ENCODE measurements at places on chromosomes 1 and 21.

DNA sequence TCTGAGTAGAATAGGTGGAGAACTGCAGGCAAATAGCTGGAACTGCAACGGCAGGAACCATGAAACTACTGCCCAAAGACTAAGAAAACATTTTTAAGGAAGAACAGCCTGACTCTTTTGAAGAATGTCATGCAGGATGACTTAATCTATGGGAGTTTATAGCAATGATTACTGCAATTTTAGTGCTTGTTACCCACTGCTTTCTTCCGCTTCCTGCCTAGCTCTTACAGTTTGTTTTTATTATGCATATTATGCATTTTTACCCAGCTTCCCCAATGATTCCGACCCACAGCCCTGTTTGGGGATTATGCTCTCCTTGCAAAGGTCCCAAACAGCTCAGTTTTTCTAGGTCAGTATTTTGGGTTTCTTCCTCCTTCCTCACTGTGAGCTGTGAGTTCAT lies 71.2 kb downstream of the PCNX2 start:
- DNase-seq: no peak

GRCh38 chr1:104264521-104264920 lies 514.8 kb downstream of the AMY1C start:
- DNase-seq: no peak

DNA sequence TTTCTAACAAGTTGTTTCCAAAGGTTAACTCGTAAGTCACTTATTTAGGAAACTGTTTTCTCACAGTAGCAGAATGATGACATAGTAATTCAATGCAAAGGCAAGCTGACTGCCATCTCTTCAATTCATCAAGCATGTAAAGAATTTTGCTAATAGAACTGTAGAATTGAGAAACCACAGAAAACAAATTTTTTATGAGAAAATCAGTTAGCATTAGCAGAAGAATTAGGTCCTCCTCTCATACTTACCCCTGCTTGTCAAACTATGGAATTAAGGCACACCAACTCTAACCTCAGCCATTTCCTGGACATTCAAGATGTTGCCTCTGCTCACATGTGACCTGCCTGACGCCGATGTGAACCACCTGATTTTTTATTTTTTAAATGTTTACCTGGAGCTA lies 115.2 kb downstream of the LRRC40 start:
- DNase-seq: no peak

- no peak for DNase-seq
Measured at GRCh38 chr1:111880881-111881837, 108.3 kb downstream of the KCND3 start.

DNA sequence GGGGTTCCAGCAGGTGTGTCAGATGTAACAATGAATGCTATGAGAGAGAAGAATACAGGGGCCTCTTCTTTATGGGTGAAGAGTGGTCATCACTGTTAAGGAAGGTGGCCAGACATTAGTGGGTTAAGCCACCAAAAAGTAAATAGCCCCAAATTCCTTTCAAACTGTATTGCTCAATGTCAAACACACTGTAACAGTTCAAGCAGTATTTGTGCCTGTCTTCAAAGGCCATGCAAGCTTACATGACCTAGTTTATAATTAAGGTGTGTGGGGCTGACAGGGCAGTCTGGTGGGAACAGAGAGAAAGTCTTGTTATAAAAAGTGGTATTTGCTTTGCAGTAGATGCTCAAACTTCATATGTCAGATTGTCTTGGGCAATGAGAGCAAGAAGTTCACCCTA lies 18.5 kb downstream of the CHIT1 start:
- no peak for DNase-seq

- DNase-seq: no peak
Measured at GRCh38 chr1:205656236-205656635, 24.1 kb downstream of the SLC45A3 start.

GRCh38 chr1:34265396-34265795 lies 88.7 kb downstream of the C1orf94 start:
- DNase-seq: no peak

- no peak for DNase-seq
Measured at GRCh38 chr21:42467140-42467983, 28.7 kb downstream of the RSPH1 start.

DNA sequence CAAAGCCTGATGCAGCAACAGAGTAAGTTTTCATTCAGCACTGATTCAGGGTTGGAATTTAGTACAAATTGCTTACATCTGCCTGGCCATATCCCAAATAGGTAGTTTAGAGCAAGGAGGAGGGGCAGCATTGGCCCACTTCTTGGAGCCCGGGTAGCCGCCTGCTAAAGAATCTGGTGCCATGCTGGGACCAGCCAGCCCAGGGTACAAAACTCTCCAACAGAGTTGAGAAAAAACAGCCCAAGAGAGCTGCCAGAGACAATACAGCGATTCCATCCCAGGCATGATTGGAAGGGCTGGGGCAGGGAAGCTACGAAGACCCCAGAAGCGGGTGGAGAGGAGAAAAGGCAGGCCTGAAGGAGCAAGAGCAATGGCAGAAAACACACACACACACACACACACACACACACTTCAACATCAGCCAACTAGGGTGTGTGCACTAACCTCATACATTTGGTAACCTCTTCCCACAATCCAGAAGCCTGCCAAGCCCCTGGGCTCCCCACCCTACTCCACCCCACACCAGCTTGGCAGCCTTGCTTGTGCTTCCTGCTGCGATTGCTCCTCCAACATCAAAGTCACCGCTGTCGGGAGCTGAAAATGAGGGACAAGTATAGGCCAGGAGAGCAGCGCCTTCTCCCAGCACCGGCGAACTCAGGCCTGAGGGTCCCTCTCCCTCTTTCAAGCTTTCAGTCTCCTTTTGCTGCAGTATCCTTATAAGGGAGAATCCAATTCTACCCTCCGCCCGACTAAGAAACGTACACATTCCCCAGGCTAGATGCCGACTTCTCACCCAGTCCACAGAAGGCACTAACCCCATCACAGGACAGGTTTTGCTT lies 1.2 kb downstream of the PIK3C2B start:
- DNase-seq: peak; percentile 20

Data from activated CD4-positive, alpha-beta T cell treated with anti-CD3 and anti-CD28 coated beads for 4 hours (primary cell).